ENCODE measurements at places on chromosomes 5 and 9.

DNA sequence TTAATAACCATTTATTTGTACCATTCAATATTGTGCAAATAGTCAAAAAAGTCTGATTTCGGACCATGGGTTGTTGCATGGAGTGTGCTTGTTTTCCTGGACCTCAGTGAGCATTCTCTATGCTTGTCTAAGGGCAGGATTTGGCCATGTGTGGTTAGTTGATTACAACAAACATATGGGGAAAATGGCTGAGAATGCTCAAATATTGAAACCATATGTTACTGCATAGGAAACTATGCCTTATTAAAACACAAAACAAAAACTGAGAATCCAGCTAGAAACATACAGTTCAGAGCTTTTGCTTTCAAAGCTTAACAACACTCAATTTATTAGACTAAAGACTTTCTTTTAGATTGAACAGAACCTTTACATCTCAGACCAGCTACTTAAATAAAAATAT, 928.3 kb downstream of the NR2F1-AS1 start:
- DNase-seq = no peak

- DNase-seq = no peak
These were observed 3.5 kb downstream of the ARHGEF28 start for GRCh38 chr5:73629456-73629855.

DNA sequence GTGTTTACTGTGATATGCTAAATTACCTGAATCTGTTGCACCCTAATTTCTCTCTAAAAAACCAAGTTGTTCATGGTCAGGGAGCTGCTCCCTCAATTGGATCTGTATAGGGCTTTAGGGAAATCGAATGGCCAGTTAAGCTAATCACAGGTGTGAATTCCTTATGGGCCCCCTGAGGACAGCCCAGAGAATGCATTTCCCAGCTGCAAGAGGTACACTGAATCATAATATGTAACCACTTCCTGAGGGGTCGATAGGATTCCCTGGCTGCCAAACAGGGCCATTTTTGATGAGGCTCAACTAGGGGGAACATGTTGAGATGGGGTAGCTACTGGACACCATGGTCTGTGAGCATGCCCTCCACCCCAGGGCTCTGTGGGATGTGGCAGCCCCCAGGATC, 478.6 kb downstream of the CCDC171 start:
- no peak for DNase-seq

- no peak for DNase-seq
These were observed 59.4 kb downstream of the ADAMTS16 start for GRCh38 chr5:5199495-5199894.

DNA sequence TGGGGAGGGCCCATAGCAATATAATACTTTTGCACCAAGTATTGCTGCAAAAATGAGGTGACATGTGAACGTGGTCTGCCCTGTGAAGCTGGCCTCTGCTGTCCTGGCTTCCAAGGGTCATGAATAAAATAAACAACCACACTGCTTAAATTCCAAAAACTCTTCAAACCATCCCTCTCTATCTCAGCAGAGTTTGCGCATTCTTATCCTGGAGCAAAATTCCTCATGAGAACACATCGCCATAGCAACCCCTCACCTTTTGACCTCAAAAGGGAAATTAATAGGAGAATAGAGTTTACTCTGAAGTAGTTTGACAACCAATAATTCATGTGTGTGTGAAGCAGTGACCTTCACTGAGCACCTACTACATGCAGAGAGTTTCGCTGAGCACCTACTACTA, 342.9 kb downstream of the SPOCK1 start:
- no peak for DNase-seq

GRCh38 chr9:87599901-87600610, 102.4 kb downstream of the DAPK1 start:
- no peak for DNase-seq

- DNase-seq = no peak
These were observed 258.7 kb downstream of the TRIM32 start for GRCh38 chr9:116945817-116946216.

DNA sequence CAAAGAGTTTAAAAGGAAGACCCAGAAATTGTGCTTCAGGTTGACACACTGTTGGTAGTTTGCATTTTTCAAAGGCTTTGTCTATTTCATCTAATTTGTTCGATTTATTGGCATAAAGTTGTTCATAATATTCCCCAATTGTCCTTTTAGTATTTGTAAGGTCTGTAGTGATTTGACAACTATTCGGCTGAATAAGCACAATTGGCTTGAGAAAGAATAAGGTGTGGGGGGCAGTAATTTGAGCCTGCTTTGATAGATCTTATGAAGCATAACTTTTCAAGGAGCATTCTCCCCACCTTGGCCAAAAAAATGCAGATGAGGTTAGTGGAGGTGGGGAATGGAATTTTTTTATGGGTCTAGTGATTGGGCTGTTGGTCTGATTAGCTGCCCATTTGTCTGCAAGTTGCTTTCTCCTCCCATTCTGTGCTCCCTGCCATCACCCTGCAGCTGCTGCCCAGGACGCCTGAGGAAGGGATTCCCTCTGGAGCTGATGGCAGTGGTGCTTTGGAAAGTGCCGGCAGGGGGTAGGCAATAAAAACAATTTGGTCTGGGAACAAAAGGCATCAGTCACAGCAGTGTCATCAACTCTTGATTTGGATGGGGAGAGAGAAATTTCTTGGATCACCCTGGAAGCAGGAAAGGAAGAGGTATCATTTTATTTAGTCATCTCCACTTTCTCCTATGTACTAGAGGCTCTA, 26.6 kb downstream of the WNT8A start:
- no peak for DNase-seq

- no peak for DNase-seq
These were observed 55.9 kb upstream of the ERCC6L2 start for GRCh38 chr9:95819636-95820035.

DNA sequence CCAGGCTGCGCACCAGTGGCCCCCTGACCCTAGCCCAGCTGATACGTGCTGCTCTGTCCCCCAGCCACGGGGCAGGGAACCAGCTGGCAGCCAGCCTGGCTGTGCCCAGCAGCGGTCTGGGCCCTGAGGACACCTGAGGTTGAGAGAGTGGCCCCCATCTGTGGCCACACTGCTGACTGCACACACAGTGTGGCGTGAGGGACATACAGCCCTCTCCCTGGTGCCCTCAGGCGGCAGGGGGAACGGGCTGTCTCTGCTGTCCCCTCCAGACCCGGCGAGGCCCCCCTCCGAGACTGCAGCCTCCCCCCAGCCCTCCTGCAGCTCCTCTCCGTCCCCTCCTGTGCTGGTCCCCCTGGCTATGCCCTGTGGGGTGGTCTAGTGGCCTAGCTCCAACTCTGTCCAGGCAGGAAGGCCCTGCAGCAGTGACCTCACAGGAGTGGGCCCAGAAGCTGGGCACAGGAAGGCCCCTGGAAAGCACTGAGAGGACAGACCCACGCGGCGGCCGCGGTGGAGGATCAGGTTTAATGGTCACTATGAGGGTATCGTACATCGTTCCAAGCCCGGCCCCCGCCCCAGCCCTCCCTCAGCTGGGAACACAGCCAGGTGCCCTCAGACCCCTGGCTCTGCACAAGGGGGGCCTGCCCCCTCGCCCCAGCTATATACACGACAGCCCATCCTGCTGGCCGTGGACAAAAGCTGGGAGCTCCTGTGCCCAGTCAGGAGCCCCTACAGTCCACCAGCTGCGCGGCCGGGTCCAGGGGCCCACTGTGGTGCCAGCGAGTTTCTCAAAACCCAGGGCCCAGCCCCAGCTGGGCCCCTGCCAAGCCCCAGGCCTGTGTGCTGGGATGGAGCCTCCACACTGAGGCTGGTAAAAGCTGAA, 6.8 kb upstream of the ENTPD8 start:
- no peak for DNase-seq

DNA sequence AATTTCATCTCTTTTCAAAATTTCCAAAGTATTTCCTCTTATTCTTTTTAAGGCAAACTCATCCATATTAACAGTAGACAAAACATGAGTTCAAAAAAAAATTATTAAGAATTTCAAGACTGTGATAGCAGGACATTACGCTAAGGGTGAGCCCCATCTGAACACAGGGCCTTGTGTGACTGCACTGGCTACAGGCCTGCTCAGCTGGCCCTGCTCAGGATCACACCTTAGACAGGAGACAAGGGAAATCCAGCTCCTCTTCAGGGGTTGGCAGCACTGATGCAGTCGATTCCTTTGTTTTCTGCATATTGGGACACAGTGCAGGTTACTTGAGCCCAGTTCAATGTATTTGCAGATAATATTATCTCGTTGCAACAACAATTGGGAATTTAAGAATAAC, 444.7 kb downstream of the PLK2 start:
- DNase-seq = no peak

- no peak for DNase-seq
These were observed 60.2 kb downstream of the MELK start for GRCh38 chr9:36632892-36633291.

- no peak for DNase-seq
These were observed 6.9 kb downstream of the UGT3A2 start for GRCh38 chr5:36059571-36060419.

- no peak for DNase-seq
These were observed 80.8 kb downstream of the NTNG2 start for GRCh38 chr9:132242621-132243155.

DNA sequence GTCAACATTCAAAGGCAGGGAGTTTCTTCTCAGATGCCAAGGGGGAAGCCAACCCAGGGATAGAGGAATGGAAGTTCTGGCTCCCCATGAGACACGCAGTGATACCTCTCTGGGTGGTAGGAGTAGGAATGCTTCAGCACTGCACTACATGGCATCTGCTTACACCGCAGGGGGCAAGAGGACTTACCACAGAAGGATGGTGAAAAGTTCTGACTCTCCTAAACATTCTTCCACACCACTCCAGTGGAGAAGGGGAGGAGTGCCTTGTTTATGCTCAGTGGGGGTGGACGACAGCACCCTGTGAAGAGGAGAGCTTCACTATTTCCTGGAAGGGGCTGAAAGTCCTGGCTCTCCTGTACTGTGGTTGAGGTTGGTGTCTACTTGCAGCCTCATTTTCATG, 1011.3 kb upstream of the WWC1 start:
- no peak for DNase-seq

GRCh38 chr9:108724652-108725051, 131.1 kb downstream of the ACTL7B start:
- DNase-seq = no peak

DNA sequence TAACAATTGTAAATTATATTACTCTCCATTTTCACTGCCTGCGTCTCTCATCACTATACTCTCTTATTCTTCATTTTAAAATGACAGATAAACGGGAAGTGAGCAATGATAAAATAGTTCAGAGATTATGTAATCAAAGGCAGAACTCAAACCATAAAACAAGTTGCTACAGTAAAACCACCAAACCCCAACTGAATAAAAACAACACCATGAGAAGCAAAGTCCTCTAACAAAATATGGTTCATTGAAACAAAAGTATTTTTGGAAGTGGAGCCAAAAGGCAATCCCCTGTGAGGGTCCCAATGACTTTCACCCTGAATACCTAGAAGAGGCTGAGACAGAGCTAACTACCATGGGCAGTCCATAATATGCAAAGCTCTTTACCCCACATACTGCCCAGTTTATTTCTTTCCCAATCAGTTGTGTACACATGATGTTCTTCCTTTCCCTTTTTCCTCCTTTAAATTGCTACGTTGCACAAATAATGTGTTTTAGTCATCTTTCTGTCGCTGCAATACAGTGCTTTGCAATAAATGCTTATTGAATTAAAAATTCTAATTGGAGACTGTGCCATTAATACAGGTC, 64.0 kb upstream of the PTGER4 start:
- DNase-seq = no peak

DNA sequence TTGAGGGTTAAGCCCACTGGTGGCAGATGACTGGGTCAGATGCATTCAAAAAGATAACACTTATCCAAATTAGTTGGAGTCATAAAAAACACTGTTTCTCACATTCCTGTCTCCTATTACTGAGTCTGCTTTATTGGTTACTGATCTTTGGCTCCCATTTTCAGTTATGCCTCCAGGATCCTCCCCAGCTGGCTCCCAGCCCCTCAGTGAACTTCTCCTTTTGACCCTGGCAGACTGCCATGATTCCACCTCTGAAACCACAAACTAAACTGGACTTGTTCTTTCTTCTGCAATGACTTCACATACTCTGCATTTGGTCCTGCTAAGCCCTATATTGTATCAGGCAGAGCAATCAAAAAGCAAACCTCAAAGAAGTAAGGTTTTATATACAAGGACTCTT, 860.8 kb upstream of the DMAC1 start:
- no peak for DNase-seq

DNA sequence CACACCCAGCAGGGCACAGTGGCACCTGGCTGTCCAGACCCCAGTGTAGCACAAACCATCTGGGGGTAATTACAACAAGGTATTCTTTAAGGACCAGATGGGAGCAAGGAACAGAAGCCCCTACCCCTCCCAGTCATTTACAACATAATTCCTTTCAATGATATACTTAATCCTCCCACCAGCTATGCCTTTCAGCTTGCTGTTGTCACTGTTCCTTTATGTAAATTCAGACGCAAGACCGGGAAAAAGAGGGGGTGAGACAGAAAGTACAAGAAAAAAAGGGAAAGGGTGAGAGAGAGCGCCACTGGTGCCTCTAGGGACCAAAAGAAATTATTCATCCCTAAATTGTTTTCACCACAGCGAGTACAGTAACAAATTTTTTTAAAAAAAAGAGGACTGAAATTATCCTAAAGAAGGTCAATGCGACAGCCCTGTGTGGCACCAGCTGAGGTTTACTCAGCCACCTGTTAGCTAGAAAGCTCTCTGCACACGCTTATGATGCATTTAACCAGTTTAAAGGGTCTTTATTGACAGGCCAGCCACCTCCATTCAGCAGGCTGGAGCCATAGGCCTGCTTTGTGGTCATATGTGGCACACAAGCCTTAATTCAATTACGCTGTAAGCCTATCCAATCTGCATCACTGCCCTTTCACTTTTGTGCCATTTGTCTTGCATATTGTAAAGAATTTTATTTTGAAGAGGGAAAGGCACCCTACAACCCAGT, 210.2 kb upstream of the ISL1 start:
- no peak for DNase-seq

- DNase-seq = no peak
These were observed 48.1 kb upstream of the PCA3 start for GRCh38 chr9:76716085-76716672.

GRCh38 chr9:93220627-93221026, 36.7 kb downstream of the WNK2 start:
- no peak for DNase-seq

- DNase-seq = no peak
These were observed 98.5 kb upstream of the SPATA31C2 start for GRCh38 chr9:88236511-88237478.

- DNase-seq = no peak
These were observed 25.7 kb downstream of the WWC1 start for GRCh38 chr5:168317096-168317520.

GRCh38 chr5:53488195-53488722, 7.8 kb downstream of the FST start:
- DNase-seq = no peak
